CD4-positive, alpha-beta T cell treated with Interleukin-4 for 1 hour (primary cell): ENCODE measurements at places on chromosomes 2 and 18.

- no peak for DNase-seq
Measured at GRCh38 chr18:77298172-77298571, 48.5 kb downstream of the GALR1 start.

DNA sequence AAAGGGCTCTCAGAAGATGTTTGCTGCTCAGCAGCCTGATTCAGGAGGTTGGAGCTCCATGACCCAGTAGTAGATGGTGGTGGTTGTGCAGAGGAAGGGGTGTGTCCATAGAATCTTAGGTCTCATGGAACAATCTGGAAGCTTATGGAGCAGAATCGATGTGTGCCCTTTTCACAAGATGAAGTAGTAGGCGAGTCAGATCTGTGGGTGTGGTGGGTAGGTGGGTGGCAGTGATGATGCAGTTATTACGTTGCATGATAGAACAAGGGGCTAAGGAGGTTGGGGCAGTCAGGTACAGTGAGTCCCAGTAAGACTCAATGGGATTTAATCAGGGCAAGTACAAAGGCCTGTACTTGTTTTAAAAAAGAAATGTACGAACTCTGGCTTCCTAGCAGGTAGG lies 9.1 kb downstream of the TET3 start:
- no peak for DNase-seq

DNA sequence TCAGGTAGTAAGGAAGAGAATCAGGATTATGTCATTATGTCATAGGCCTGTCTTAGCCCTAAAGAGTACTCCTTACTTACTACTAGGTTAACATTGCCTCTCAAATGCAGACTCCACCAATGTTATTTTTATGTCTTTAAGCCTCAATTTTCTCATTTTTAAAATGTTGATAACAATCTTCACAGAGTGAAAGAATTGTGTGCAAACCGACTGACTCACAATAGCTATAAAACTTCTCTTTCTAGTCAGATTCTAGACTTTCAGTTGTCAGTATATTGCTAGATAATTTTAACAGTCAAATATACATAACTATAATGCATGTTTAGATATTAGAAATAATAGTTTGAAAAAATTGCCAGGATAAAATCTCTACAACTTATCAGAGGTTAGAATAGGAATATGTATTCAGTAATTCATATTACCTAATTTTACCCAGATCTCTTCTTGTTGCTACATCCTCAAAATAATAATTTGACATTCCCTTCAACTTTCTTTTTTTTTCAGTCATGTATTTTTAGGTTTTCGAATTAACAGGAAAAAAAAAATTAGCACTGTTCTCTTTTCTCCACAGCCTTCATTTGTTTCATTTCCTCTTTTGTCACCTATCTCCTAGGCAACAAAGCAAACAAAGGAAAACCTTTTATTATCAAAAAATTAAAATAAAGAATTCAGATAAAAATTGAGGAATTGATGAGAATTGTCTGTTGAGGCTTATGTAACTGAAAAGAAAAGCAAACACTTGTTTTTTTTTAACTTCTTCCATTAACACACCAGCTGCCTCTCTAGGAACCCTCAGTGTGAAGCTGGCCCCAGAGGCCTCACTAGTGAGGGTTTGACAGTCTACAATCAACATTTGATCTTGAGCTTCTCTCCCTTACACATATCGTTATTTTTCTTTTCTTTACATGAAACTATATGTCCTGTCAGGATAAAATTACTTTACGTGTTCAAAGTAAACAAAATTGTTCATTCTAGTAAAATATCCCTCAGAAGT lies 279.0 kb downstream of the CALCRL start:
- no peak for DNase-seq

GRCh38 chr18:48735681-48736255 lies 196.9 kb downstream of the CTIF start:
- no peak for DNase-seq

GRCh38 chr18:74760026-74760425 lies 162.4 kb downstream of the ZNF407 start:
- no peak for DNase-seq

DNA sequence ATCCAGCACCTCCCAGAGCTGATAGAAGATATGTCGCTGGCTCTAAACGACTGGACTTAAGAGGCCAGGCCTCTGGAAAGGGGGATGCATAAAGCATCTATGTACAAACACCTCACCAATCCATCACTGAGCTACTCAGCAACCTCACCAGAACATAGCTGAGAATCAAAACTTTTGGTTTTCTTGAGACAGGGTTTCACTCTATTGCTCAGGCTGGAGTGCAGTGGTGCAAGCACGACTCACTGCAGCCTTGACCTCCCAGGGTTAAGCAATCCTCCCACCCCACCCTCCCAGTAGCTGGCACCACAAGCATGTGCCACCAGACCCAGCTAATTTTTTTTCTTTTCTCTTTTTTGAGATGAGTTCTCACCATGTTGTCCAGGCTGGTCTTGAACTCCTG lies 62.9 kb upstream of the MSH6 start:
- DNase-seq: no peak

- no peak for DNase-seq
Measured at GRCh38 chr18:79888016-79888415, 63.4 kb downstream of the SLC66A2 start.

GRCh38 chr2:64931246-64932115 lies 57.7 kb upstream of the SLC1A4 start:
- no peak for DNase-seq

GRCh38 chr2:201532686-201533304 lies 81.3 kb downstream of the STRADB start:
- peak; percentile 0 for DNase-seq
